Stimulated activated CD8-positive, alpha-beta memory T cell treated with anti-CD3 and anti-CD28 coated beads, Interleukin-7, amount 100 ng/mL, for 24 hours (primary cell): ENCODE measurements at places on chromosomes 6 and 20.

GRCh38 chr6:130046671-130047070 lies 28.3 kb downstream of the L3MBTL3 start:
- DNase-seq, result no peak

DNA sequence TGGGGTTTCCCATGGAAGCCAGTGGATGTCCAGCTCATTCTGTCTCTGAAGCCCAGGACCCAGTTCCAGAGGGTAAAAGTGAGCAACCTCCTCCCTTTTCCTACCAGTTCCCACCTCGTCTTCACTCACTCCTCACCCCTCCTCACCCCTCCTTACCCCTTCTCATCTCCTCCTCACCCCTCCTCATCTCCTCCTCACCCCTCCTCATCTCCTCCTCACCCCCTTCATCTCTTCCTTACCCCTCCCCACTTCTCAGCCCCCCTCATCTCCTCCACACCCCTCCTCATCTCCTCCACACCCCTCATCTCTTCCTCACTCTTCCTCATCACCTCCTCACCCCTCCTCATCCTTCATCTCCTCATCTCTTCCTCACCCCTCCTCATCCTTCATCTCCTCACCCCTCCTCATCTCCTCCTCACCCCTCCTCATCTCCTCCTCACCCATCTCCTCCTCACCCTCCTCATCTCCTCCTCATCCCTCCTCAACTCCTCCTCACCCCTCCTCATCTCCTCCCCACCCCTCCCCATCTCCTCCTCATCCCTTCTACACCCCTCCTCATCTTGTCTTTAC lies 246.1 kb downstream of the MYLK4 start:
- DNase-seq, result no peak

- DNase-seq, result no peak
These were observed 219.8 kb downstream of the LAMA2 start for GRCh38 chr6:129102741-129103140.

DNA sequence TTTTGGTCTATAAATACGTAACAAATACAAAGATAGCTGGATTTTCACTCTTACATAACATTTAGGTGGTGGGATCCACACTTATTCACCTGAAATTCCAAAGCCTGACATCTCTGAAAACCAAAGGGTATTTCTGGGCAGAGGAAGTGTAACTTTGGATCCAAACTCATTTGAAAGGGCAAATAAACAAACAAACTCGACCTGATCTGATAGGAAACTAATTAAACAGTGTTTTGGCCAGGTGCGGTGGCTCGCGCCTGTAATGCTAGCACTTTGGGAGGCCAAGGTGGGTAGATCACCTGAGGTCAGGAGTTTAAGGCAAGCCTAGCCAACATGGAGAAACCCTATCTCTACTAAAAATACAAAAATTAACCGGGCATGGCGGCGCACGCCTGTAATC lies 128.9 kb downstream of the ZMYND8 start:
- no peak for DNase-seq

GRCh38 chr6:83436674-83437073 lies 5.8 kb upstream of the ME1 start:
- no peak for DNase-seq

DNA sequence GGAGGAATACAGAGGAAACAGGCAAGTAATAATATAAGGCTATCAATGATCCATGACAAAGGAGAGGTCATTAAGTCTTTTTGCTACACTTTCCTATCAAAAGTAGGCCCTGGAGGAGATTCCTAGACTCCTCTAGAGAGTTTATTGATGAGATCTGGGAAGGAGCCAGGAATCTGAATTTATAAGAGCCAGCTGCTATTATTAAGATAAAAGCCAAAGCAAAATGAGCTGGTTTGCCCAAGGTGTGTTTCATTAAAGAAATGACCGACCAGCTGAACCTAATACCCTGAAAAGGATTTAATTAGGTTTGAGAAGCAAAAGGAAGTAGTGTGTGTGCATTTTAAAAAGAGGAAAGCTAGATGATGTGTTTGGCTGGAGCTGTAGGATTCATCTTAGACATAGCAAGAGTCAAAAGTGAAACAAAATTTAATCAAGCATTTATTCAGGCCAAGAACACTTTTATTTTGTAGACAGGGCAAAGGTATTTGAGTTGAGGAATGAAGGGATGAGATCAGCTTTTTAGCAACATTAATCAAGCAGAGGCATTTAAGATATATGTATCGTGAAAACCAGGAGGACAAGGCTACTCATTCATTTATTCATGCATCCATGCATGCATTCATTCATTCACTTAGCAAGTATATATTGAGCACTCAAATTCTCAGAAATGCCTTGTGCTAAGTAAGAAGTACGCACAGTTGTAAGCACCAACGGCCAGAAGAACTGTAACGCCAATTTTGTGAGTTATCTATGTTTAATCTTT lies 43.5 kb upstream of the SCAF8 start:
- no peak for DNase-seq

GRCh38 chr20:49435639-49436038 lies 46.8 kb downstream of the KCNB1 start:
- no peak for DNase-seq

GRCh38 chr6:113570641-113571040 lies 286.5 kb upstream of the MARCKS start:
- no peak for DNase-seq

- no peak for DNase-seq
These were observed 40.8 kb upstream of the CALHM6 start for GRCh38 chr6:116420341-116420740.

- DNase-seq, result no peak
These were observed 38.4 kb downstream of the THBS2 start for GRCh38 chr6:169215201-169215681.

- DNase-seq, result no peak
These were observed 656.0 kb upstream of the ID4 start for GRCh38 chr6:19181211-19181610.

DNA sequence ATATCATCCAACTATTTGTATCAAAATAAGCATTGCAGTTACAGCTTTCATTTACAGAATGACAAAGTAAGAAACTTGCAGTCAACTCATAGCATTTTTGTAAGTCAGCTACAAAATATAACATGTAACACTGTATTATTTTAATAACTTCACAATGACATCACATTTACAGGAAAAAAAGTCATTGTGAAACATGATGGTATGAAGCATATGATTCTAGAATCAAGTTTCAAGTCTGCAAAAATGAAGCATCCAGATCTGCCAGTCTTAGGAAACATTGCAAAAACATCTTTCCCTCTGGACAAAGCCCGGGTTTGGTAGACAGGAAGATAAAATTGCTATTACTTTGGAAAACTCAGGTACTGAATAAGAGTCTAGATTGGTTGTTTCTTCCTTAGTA lies 263.9 kb upstream of the NT5E start:
- no peak for DNase-seq
